Urothelium cell line (cell line): ENCODE measurements at places on chromosomes 3 and 15.
A peak's percentile ranks its signal among the peaks of the same experiment; 100 is the strongest.

DNA sequence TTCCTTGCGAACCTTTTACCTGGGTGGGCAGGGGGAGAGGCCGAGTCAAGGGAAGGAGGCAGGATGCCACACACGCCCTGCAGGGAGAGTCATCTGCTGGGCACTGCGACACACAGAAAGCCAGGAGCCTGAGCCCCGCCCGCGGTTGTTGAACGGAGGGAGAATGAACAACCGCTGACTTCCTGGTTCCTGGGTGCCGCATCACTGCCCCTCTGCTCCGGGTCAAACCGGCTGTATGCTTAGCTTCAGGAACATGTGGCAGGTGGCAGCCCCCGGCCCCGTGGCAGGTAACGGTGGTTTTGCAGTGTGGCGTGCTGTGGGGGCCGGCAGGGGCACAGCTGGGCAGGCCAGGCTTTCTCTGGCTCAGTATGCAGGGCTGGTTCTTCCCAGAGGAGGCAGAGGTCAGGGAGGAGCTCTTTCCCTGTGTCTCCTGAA is 33.4 kb downstream of the APBA2 start:
- DNase-seq, result peak; percentile 36

GRCh38 chr15:100464888-100465287 is 63.9 kb downstream of the CERS3 start:
- no peak for DNase-seq

- no peak for DNase-seq
These were observed 61.2 kb upstream of the SEC22A start for GRCh38 chr3:123140550-123140949.

- no peak for DNase-seq
These were observed 380.3 kb upstream of the CBLB start for GRCh38 chr3:106249159-106249558.

- DNase-seq, result no peak
These were observed 100.2 kb downstream of the RFTN1 start for GRCh38 chr3:16413321-16413720.

DNA sequence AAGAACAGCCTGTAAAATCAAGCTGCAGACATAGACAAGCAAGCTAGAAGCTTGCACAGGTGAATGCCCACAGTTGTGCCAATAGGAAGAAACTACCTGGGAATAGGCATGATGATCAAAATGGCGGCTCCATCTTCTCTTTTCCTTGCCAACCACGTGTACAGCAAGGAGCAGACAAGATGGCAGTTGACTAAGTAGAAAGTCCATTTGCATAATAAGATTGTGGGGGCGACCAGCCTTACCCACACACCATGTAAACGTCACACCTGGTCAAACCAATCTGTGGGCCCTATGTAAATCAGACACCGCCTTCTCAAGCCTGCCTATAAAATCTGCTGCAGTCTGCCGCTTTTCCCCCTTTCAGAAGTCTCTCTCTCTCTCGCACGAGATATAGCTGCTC is 25.1 kb upstream of the ANKRD34C start:
- DNase-seq, result no peak

DNA sequence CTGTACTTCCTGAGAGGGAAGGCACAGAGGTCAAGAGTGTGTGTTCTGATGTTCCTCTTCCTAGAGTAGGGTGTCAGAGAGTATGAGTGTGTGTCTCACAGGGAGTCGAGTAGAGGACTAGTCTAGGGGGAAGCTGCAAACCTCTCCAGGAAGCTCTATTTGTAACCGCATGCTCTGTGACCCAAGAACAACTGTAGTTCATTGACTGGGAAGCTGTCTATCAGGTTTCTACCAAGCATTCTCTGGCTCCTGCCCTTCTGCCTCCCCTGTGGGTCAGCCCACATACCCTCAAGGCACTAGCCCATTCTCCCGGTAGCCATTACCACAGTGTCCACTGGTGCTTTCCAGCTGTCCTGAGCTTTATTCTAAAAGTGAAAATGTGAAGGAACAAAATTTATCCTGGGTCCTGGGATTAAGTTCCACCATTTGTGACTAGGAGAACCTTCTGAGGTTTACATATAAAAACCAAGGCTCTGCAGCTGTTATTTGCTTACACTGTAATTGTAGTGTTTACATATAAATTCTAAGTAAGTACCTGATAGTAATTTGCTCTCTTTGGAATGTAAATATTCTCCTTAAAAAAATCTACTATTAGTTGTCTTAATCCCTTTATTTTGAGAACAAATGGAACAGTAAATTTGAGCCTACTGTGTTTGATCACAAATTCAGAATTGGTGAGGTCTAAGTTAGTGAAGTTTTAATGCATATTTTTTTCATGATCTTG is 40.7 kb downstream of the MYRIP start:
- no peak for DNase-seq

DNA sequence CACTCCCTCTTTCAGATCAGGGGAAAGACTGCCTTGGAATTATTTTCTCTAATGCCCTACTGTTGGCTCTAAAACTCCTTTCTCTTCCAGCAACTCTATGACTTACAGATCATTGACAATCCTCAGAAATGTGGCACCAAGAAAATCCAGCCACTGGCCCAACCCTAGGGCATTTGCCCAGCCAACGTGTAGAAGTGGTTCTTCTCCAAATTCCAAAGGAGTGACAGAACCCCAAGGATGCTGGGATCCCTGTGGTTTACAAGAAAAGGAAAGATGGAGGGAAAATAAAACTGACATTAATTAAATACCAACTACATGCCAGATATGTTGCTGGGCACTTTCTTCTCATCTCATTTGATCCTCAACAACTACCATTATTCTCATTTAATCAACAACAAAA is 216.0 kb downstream of the NTRK3 start:
- no peak for DNase-seq

DNA sequence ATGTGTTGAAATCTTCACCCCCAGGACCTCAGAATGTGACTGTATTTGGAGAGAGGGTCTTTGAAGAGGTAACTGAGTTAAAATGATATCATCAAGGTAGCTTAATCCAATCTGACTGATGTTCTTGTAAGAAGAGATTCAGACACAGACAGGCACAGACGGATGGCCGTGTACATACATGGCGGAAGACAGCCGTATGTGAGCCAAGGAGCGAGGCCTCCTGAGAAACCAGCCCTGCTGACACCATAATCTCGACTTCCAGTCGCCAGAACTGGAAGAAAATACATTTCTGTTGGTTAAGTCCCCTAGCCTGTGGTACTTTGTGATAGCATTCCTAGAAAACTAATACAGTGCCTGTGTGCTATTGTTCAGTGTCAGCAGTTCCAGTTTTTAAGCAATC is 73.6 kb downstream of the APBA2 start:
- no peak for DNase-seq

GRCh38 chr15:26864664-26865191 is 2.1 kb upstream of the GABRA5 start:
- peak; percentile 65 for DNase-seq

DNA sequence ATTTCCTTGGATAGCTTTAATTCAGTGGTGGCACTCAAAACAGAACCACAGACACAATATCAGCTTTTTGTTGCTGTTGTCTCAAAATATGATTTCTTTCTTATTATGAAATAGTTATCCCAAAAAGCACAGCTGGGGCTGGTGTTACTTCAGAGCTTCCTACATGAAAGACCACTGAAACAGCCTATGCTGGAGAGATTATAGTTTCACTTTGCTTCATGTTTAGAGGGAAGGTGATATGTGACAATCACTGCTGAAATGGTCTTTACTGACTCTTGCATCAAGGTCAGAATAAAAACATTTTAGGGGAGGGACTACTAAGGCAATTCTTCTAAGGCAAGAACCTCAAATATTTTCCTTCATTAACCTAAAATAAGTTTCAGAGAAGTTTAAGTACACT is 190.7 kb downstream of the TNIK start:
- DNase-seq, result no peak

DNA sequence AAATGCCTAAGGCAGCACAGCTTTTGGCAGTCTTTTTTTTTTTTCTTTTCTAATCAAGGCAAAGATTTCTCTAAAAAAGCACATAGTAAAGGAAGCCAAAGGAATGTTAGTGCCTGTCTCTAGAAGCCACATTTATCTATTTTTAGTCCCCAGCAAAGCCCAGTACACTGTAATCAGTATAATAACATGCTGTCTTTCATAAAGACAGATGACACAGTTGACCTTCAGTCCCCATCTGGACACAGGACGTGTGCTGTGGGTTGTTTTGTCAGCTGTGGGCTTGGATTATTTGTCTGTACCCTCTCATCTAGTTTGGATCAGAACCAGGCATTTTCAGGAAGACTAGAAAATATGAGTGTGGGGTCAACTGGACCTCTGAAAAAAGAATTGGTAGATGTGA is 110.4 kb upstream of the CTNNB1 start:
- no peak for DNase-seq
